ENCODE measurements at places on chromosomes 3 and 15.

GRCh38 chr15:43189296-43189695 lies 4.1 kb downstream of the CCNDBP1 start:
- no peak for DNase-seq

DNA sequence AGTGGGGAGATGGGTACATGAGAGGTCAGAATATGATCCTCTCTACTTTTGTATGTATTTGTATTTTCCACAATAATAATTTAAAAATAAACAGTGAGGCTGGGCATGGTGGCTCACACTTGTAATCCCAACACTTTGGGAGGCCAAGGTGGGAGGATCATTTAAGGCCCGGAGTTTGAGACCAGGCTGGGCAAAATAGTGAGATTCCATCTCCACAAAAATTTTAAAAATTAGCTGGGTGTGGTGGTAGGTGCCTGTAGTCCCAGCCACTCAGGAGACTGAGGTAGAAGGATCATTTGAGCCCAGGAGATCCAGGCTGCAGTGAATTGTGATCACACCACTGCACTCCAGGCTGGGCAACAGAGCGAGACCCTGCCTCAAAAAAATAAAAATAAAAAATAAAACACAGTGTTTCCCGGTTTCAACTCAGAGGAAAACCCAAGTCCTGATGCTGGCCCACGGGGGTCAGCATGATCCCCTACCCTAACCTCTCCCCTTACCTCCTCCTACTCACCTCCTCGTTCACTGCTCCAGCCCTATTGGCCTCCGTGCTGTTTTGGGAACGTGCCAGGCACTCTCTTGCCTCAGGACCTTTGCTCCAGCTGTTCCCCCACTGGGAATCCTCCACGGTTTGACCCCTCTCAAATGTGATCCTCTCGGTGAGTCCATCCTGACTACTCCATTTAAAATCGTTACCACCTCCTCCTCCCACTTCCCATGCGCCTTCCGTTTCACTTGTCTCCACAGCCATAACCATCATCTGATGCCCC lies 2.9 kb upstream of the KLHL40 start:
- no peak for DNase-seq

- peak; percentile 19 for DNase-seq
Measured at GRCh38 chr3:184261270-184261853, at the start of gene CAMK2N2. TSS of gene CAMK2N2 (minus strand) at chr3:184261553. CDS start at chr3:184261285, 268 bp downstream.

GRCh38 chr3:127097072-127097405 lies 95.9 kb upstream of the PRR23E start:
- DNase-seq = no peak

GRCh38 chr3:190883973-190884832 lies 21.7 kb upstream of the GMNC start:
- peak; percentile 75 for DNase-seq

DNA sequence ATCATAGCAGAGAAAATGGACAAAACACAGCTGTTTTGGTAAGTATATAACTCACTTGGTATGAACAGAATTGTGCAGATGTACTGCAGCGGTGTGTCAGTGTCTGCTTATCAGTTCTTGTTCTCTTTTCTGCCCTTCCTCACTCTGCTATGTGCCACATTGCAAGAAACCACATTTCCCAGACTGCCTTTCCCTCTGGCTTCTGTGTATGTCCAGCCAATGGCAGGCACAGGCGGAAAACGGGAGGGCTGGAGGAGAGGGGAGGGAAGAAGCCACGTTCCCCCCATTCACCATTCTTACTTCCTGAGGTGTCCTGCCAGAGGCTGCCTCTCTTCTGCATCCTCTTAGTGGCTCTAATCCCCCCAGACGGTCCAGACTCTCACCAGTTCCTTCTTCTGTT lies 15.4 kb downstream of the HHLA2 start:
- no peak for DNase-seq

DNA sequence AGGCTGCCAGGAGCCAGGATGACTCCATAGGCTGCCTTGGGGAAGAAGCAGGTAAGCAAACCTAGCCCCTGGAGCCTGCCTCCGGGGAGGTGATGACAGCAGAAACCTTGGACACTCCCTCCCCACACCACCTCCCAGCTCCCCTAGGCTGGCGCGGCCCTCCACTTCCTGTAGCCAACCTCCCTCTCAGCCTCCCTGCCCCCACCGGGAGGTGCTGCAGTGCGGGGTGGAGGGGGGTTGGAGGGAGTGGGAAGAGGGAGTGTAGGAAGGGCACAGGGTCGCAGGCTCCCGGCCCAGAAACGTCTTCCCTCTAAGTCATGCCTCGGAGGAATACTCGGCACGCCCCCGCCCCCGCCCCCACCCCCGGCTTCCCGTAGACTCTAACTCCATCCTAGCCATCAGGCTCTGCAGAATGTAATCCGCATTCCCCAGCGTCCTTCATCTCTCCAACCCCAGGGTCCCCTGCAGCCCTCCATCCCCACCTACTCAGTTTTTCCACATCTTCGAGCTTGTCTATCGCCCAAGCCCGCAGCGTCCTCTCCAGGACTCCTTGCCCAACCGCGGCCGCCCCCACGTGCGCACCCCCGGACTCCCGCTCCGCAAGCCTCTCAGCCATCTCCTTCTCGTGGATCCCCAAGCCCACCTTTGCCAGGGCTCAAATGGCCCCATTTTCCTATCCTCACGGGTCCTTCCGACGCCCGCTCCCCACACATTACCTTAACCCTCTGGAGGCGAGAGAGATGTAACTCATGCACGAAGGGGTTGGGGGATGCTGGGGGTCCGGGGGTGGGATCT lies 528 bp downstream of the LPCAT4 start:
- DNase-seq = peak; percentile 15

GRCh38 chr3:197701841-197702240 lies 34.9 kb downstream of the RUBCN start:
- no peak for DNase-seq

GRCh38 chr15:45399381-45400212 lies 21.3 kb upstream of the GATM start:
- peak; percentile 64 for DNase-seq

DNA sequence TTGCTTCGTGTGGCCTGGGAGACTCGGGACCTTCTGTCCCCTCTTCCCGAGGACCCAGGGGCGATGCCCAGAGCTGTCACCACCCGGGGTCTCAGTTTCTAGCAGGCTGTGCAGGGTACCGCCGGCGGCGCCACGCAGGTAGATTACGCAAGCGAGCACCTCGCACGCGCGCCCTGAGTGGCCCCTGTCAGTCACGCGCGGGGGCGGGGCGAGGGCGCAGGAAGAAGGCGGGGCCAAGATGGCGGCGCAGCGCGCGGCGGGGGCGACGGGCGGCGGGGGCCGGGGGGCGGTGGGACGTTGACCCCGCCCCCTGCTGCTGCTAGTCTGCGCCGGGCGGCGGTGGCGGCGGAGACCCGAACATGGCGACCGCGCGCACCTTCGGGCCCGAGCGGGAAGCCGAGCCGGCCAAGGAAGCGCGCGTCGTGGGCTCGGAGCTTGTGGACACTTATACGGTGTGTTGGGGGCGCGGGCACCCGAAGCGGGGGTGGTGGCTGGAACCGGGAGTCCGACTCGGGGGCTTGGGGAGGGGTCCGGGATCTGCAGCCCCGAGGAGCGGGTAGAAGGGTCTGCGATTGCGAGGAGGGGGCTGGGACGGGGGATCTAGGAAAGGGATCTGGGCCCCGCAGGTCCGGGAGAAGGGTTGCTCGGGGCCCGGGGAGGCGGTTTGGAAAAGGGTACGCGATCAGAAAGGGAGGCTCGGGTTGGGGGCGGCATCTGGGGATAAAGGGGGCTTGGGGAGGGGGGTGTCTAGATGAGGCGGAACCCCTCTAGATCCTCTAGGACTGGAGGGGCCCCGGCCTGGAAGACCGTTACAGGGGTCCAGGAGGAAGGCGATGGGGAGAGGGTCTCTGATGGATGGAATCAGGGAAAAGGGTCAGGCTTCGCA lies at the start of gene NISCH:
NISCH (plus strand) TSS at position 322 of the 886 bp plus-strand sequence; CDS start at position 360, 38 bp downstream.
- peak; percentile 52 for DNase-seq

- DNase-seq = no peak
Measured at GRCh38 chr3:141632779-141633374, 105.2 kb upstream of the RNF7 start.

DNA sequence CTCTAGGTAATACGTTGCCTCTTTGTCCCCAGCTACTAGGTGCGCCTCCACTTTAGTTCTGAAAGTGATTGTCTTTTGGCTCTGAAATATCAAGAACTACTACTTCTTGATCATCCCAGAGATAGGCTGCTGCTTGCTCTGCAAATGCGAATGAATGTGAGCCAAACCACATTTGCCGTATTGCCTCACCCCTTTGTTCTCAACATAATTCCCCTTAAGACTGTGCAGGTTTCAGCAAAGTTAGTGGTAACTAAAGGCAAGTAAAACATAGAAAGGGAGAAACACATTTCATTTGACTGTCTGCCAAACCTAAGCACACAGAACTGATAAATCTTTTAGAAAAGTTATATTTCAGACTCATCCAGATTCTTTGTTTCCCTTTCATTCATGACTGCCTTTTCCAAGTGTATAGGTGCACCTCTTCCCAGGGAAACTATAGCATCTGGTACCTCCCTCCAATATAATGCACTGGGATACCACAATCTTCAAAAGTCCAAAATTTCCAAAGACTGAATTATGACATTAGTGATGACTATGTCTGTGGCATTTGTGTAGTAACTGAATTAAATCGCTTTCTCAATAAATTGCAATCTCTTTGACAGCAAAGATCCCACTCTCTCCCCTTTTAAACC lies 720.6 kb upstream of the CBLB start:
- DNase-seq = peak; percentile 5

DNA sequence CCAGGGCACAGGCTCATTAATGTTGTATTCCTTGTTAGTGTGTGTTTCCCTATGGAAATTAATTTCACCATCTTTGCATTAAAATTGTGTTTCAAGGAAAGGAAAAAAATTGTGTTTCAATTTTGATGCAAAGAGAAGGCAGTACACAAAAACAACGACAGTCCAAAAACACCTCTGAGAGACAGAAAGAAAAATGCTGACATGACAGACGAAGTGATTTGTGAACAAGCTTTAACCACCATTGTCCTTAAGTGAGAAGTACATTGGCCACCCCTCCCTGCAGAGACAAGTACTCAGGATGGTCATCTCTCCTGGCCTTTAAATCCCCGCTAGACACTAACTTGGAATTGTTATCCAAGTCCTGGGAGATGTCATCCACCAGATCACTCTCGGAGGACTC lies 50.2 kb upstream of the MTMR10 start:
- no peak for DNase-seq

- DNase-seq = no peak
Measured at GRCh38 chr3:75978686-75979085, 193.3 kb upstream of the ZNF717 start.

DNA sequence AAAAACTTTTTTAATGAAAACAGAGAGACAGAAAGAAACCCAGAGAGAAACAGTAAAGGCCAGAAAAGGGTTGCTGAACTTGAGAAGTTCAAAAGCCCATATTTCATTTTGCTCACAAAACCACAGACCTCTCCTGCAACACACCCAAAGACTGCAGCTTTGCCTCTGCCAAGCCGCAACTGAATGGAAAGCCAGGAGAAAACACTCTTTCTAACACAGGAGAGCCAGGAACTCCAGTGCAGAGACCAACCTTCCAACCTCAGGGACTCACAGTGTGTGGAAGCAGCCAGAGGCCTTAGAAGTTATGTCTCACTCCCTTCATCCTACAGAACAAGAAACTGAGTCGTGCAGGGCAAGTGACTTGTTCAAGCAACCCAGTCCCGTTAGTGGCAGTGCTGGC lies 163.1 kb upstream of the HES1 start:
- no peak for DNase-seq

GRCh38 chr3:41111011-41111410 lies 88.3 kb upstream of the CTNNB1 start:
- peak; percentile 46 for DNase-seq

- DNase-seq = no peak
Measured at GRCh38 chr3:64457811-64458210, 230.0 kb downstream of the ADAMTS9 start.

GRCh38 chr3:195895861-195896360 lies 12.4 kb downstream of the TNK2 start:
- DNase-seq = peak; percentile 66

GRCh38 chr3:172550347-172550943 lies 27.2 kb upstream of the TNFSF10 start:
- DNase-seq = peak; percentile 93

DNA sequence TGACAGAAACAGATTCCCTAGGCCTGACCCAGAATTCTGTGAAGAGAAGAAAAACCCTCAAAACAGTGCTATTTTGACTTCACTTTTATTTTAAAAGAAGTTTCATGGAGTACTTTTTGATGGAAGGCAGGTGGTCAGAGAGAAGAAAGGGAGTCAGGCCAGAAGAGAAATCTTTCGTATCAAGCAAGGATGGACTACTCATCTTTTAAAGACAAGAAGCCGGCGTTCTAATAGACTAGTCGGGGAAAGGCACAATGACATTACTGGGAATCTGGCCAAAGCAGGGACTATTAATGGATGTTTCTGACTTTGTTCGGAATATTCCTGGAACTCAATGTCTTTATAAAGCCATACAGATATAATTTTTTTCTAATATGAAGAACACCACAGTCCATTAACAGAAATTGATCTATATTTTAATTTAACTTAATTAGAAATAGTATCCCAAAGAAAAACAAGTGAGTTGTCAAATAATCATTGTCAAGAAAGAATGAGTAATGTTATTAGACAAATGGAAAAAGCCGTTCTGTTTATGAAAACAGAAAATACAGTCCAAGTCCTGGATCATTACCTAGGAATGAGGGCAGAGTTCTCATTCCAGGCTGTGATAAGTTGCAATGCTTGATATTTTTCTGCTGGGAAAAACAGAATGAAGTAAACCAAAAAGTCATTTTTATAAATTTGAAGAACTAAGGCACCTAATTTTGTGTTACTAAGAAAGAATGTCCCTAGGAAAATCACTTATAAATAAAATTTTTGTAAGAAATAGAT lies 23.7 kb upstream of the PCOLCE2 start:
- no peak for DNase-seq

DNA sequence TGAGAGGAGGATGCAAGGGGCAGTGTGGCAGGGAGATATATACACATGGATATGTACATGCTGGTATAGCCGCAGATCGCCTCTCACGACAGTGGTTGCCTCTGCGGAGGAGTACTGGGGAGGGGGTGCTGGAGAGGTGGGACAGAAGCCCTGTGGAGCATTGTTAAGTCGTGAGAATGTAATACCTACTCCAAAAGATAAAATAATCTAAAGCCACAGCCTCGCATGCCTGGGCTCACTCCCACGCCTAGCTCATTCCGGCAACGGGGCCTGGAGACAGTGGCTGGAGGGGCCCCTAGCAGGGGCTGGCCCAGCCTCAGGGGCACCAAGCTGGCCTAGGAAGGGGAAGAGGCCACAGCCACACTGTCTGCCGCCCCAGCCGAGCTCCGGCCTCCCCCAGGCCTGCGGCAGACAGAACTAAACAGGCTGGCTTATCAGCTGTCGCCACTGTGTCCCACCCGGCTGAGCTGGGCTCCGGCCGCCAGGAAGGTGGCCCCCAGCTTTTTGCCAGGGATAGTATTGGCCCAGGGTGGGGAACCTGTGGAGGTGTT lies 65.1 kb upstream of the LCTL start:
- DNase-seq = no peak

GRCh38 chr3:135228201-135228600 lies 433.1 kb downstream of the EPHB1 start:
- peak; percentile 30 for DNase-seq

All from inflammatory macrophage treated with lipopolysaccharide for 1 hour (primary cell).